Nephron progenitor cell (in vitro differentiated cells): ENCODE measurements at places on chromosomes 13 and 19.

- DNase-seq, result no peak
Measured at GRCh38 chr13:36981156-36981743, 17.9 kb downstream of the ALG5 start.

DNA sequence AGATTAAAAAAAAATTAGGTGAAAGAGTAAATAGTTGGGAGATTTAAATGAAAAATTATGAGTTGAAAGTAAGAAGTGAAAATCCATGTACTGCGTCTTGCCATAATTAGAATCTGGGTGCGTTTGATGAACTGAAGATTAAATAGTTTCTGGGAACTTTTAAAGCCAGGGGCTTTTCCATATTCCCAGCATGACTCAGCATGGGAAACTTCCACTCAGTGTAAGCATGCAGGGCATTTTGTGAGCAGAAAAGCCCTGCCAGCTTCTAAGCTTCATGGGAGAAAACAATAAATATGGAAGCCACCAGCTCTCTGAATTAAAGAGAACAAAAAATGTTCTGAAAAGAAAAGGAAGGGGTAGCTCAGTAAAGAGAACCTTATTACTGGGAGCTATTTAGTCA, 62.0 kb upstream of the EDNRB start:
- no peak for DNase-seq

GRCh38 chr13:47306991-47307390, 410.1 kb upstream of the HTR2A start:
- DNase-seq, result no peak

GRCh38 chr19:49881672-49882394, 4.3 kb downstream of the TBC1D17 start:
- DNase-seq, result no peak

- DNase-seq, result no peak
Measured at GRCh38 chr13:113405481-113406300, 41.8 kb upstream of the GRTP1 start.

DNA sequence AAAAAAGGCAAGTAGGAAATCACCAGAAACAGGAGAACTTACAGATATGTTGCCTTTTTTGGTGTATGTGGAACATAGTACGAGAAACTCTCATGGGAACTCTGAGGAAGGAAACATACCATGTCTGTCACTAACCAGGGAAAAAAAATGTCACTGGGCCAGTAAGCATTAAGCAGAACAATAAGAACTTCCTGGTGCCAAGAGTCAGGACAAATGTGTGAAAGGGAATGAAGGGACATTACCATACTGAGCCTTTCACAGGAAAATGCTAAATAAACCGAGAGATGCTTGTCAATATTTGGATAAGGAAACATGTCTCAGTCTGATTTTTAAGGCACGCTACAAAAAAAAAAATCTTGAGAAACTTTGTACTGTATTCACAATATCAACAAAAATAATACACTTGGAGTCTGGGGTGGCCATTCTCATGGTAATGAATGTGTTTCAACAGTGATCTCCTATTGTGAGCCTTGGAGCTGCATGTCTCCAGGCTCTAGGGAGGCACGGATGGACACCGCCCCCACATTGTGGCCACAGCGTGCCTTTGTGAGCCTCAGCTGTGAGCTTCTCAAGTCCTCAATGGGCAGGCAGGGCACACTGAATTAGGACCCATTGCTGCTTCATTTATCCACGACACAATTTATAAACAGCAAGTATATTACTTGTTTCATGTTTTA, 113.0 kb upstream of the ARGLU1 start:
- DNase-seq, result no peak

DNA sequence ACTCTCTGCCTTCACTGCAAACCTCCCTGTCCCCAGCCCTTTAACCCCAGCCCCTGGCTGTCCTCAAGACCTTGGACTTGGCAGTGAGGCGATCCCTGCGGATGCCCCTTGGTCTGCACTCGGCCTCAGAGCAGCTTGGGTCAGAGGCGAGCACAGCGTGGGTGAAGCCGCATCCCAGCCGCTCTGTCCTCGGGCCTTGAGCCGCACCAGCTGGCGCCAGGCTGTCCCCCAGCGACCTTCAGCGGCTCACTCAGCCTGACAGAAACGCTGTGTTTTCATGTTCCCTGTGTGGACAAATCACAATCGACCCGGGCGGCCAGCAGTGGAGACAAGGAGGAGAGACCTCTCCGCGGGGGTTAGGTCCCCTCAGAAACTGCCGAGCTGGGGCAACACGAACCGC, 52.0 kb downstream of the GNG7 start:
- no peak for DNase-seq
